Hypothalamus (tissue), 51 donors: ENCODE measurements at places on chromosomes 5 and 9.

DNA sequence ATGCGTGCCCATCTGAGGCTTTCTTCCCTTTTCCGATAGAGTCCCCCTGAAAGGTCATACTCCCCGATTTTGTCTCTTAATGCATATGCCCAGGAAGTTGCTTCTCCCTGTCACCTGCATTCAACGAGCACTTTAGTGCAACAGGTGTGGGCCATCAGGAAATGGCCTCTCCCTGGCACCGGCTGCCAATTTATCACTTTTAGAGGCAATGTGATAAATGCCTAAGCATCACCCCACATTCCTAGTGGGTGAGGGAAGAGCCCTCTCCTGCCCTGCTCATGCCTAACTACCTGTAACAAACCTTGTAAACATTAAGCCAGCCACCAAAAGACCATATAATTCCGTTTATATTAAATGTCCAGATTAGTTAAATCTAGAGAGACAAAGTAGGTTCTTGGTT, 1.1 kb upstream of the SNAPC3 start:
- no peak for DNase-seq

- DNase-seq = no peak
Measured at GRCh38 chr5:8773046-8773615, 772.7 kb downstream of the SEMA5A start.

GRCh38 chr9:23160952-23161469, 665.0 kb downstream of the ELAVL2 start:
- no peak for DNase-seq

DNA sequence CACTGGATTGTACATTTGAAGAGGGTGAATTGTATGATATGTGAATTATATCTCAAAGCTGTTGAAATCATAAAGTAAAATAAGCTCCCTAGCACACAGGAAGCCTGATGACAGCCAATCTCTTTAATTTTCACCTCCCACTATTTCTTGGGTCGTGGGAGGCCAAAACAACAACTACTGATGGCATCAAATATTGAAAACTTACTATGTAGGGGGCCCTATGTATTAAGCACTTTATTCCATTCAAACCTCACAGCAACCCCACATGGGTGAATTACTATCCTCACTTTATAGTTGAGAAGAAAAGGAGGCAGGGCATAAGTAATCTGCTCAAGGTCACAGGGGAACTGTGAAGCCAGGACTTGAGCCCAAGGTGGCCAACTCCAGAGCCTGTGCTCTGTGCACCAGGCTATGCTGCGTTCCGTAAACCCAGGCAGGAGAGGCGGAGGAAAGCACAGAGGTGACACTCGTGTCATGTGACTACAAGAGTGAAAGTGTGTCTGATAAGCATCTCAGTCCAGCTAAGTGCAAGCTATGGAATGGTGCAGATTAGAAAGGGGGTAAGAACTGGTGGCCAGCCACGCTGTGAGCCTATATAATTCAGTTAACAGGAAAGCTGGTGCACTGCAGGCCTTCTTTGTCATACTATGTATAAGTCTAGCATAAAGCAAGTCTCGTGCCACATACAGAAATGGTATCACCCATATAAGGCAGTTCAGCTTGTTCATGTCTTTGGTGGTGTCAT, 221.0 kb downstream of the DCP2 start:
- DNase-seq = no peak

GRCh38 chr5:55134053-55134722, 25.8 kb upstream of the GPX8 start:
- no peak for DNase-seq

DNA sequence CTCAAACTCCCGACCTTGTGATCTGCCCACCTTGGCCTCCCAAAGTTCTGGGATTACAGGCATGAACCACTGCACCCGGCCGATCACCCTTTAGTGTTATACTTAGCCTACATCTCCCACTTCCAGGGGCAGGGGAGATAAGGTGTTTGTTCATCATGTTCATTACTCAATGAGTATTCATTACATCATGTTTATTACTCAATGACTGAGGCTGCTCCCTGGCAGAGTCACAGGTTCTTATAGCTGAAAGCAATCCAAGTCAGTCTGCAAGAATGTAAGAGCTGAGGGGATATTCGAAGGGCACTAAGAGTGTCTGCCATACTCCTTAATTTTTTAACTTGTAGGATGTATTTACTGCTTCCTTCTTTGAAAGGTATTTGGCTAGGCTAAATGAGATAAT, 214.2 kb downstream of the SPATA31D1 start:
- no peak for DNase-seq

DNA sequence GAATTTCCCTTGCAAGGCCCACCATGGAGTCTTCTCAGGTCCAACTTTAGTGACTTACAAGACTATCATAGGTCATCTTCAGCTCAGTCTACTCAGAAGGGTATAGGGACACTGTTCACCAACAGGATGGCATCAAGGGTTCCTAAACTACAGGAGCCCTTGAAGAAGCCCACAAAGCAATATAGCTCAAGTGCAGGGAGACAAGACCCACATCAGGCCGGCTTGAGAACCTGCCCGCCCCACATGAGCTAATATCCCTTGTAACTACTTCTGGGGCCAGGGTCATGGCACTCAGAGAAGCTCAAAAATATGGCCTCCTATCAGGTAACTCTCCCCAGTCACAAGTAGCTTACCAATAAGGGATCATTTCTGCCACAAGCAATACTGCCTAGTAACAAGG, 249.9 kb downstream of the CDK5RAP2 start:
- no peak for DNase-seq

GRCh38 chr5:5103245-5103644, 36.9 kb upstream of the ADAMTS16 start:
- DNase-seq = no peak

DNA sequence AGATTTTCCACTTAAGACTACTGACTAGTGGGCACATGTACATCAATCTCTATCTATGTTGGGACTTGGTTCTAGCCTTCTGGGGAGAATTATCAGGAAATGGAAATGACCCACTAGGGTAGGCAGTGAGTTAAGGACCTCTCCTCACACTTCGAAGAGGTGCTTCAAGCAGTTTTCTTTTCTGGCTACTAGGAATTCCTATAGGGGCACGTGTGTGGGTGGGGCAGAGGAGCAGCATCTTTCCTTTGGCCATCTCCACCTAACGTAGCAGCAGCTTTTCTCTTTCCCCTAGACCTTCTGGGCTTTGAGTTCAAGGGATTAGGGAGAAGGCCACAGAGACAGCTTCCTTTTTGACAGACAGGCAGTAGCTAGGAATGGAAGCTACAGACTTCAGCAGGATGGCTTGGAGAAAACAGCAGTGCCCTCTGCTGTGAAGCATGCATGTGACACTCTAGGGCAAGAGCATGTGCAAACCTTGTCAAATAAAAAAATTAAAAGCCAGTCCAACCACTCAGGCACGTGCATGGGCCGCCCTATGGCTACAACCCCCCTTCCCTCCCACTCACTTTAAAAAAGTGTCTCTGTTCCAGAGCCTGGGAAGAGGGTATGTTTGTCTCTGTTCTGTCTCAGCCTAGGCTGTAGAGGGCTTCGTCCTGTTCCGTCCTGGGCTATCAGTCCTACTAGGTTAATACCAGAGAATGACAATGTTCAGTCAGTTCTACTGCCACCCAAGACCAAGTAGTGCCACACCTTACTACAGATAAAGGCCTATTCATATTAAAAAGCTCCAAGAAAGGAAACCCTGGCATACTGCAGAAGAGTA, 8.7 kb upstream of the GFRA3 start:
- no peak for DNase-seq

- no peak for DNase-seq
Measured at GRCh38 chr5:137207023-137207760, 291.9 kb downstream of the SPOCK1 start.

DNA sequence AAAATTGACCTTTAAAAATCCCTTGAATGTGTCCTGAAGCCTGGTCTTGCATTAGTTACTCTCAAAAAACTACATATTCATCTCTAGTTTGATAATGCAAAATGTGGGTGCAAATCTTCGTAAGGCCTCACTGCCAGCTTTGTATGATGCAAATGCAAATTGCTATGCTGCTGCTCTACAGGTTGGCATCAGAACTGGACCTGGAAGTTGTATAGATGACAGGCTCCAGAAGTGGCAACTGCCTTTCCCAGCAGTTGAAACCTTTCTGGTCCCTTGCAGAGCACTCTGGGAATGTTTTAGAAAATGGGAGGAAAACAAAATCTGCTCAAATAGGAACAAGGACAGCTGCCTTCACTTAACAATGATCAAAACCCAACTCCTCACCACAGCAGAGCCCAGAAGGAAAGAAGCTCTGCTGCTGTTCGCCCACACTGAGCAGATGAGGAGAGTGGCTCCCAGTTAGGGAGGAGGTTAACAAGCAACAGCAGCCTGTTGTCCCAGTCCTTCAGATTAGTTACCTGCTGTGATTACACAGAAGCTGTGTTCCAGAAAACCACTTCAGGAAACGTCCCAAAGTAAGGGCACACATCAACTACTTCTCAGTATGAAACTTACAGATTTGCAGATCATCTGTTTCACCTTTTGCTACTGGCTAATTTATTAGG, 93.5 kb downstream of the PLPP1 start:
- DNase-seq = no peak

GRCh38 chr9:130732136-130732535, 38.6 kb downstream of the EXOSC2 start:
- no peak for DNase-seq

DNA sequence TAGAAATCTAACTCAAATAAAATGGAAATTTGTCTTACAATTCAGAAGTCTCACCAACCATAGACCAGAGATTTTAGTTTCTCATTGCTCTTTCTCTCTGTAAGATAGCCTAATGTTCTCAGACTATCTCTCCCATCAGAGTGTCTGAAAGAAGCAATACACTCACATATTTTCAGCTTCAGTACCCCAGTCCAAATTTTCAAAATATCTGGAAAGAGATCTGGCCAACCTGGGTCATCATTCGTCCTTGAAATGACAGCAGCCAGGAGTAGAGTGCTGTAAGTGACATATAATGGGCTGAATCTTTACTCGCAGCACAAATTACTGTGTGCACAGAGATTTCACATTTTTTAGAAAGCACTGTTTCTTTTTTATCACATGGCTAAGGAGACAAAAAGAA, 313.3 kb upstream of the PRR16 start:
- no peak for DNase-seq

GRCh38 chr5:106399391-106399790, 1271.3 kb downstream of the EFNA5 start:
- no peak for DNase-seq

DNA sequence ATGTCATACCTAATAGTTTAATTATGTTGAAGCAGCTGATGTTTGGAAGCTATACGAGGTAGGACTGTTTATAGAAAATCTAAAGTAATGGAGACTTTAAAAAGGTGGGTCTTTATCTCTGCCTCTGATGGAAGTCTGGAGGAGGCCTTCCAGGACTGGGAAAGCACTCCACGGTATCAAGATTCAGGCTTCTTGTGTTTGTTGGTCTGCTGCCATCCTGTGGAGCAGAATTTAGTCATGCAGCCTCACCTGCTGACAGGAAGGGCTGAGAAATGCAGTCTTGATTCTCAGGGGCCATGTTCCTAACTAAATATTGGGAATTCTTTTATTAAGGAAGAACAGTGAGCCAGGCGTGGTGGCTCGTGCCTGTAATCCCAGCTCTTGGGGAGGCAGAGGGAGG, 15.9 kb downstream of the SPDL1 start:
- no peak for DNase-seq
